ENCODE measurements at places on chromosomes 12 and 14.
A peak's percentile ranks its signal among the peaks of the same experiment; 100 is the strongest.

DNA sequence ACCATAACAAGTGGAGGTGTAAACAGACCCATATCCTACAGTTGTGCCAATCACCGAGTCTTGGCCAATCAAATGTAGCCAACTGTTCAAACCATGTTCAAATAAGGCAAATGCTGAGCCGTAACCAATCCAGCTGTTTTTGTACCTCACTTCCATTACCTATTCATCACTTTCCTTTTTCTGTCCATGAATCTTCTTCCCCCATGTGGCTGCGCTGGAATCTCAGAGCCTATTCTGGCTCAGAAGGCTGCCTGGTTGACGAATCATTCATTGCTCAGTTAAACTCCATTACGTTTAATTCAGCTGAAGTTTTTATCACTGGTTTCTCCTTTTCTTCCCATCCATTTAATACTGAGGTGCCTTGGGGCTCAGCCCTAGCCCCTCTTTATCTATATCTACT lies 71.1 kb downstream of the TBC1D30 start:
- no peak for DNase-seq

GRCh38 chr12:50764286-50765094 lies 589 bp downstream of the ATF1 start:
- peak; percentile 25 for DNase-seq

DNA sequence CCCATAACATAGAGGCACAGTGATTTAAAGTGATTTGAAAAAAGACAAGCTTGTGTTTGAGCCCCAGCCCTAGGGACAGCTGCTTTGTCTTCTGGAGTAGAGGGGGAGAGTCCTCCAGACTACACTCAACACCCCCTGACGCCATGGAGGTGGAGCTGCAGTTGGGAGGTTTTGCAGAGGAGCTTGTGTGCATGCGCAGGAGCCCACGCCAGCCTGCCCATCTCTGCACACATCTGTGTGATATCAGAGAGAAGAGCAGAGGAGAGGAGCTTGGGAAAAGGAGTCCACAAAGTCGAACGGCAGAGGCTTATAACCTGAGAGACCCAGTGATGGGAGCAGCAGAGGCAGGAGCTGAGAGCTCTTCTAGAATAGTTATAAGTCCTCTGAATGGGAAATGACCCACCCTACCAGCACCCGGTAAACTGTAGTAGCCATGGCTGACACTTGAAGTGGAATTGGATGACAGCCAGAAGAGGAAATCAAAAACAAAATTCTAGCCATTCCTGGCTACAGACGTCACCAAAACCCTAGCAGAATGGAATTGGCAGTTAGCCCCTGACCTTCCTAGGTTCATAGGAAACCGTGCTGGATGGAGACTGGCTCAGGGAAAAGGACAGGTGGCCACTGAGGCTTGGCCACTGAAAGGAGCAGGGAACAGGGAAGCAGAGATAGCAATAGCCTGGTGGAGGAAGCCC lies 185.1 kb upstream of the VASH1 start:
- peak; percentile 5 for DNase-seq

GRCh38 chr12:57171668-57172067 lies 24.2 kb upstream of the LRP1-AS start:
- DNase-seq, result no peak

DNA sequence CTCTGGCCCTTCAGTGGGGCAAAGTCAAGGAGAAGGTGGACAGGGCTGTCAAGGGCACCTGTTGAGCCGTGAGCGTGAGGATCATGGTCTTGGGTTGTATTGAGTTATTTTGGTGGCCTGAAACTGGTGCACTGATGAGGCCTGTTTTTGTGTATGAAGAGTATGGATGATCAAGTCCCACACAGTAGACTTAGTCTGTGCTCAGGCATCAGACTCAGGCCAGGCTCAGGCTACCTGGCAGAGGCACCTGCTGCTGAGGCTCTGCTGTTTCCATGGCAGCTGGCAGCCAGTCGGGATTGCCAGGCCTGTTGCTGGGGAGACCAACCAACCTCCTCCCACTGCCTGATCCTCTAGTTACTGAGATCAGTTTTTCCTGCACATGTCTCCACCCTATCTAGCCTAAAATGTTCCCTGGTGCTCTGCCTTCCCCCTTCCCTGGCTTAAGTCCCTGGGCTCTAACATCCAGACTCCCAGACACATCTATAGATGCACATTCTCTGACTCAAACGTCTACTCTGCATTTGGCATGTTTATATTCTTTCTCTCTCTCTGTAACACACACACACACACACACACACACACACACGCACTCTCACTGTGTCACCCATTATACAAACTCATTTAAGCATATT lies 5.1 kb downstream of the JPH4 start:
- no peak for DNase-seq

- DNase-seq, result peak; percentile 83
Measured at GRCh38 chr14:94173885-94174603, at the start of gene PPP4R4. TSS of gene PPP4R4 (plus strand) at chr14:94174322. CDS start at chr14:94174466, 144 bp downstream.

GRCh38 chr14:69796797-69797500 lies at the start of gene SLC10A1:
TSS of gene SLC10A1 (minus strand) at chr14:69797241. CDS start at chr14:69797155, 86 bp downstream.
- DNase-seq, result no peak

GRCh38 chr12:2198005-2198501 lies 145.3 kb downstream of the CACNA1C start:
- DNase-seq, result peak; percentile 69

- no peak for DNase-seq
Measured at GRCh38 chr12:114030451-114030850, 64.3 kb upstream of the RBM19 start.

- DNase-seq, result peak; percentile 97
Measured at GRCh38 chr14:103847451-103848174, at the start of gene PPP1R13B. TSS of gene PPP1R13B (minus strand) at chr14:103847575. CDS start at chr14:103847307, 268 bp downstream.

DNA sequence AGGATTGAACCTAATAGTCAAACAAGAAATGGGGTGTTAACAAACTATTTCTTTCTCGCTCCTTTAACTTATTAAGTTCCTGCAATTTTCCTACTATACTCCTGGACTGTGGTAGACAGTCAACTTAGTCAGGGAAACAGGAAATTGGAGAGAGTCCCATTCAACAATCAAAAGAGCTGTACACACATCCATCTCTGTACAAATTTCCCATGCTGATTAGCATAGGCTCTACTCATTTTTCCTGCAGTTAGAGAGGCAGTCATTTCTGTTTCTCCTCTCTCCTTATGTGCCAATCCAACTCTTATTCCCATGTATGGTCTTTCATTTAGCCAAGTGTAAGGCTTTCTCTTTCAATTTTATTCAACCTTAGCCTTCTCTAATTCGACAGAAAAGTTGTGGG lies 1168.5 kb upstream of the FLRT2 start:
- no peak for DNase-seq

GRCh38 chr14:70982200-70982599 lies 74.9 kb downstream of the PCNX1 start:
- no peak for DNase-seq

DNA sequence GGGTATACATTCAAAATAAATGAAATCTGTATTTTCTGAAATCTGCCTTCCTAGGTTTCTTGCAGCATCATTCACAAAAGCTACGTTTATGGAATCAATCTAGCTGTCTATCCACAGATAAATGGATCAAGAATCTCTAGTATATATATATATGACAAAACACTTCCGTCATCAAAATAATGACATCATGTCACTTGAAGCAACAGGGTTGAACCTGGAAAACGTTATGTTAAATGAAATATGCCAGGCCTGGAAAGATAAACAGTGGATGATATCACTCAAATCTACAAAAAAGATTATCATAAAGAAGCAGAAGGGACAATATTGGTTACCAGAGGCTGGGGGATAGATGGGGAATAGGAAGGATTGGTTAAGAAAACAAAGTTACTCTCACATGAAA lies 28.6 kb downstream of the ASCL4 start:
- DNase-seq, result no peak

DNA sequence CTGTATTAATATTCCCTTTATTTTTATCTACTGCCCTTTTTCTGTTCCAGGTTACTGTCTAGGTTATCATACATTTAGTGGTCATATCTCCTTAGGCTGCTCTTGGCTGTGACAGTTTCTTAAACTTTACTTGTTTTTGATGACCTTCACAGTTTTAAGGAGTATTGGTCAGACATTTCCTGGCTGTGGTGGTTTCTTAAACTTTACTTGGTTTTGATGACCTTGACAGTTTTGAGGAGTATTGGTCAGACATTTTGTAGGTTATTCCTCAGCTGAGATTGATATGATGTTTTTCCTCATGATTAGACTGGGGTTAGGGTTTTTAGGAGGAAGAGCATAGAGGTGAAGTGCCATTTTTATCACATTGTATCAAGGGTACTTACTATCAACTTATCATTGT lies 36.4 kb downstream of the CCDC91 start:
- no peak for DNase-seq

DNA sequence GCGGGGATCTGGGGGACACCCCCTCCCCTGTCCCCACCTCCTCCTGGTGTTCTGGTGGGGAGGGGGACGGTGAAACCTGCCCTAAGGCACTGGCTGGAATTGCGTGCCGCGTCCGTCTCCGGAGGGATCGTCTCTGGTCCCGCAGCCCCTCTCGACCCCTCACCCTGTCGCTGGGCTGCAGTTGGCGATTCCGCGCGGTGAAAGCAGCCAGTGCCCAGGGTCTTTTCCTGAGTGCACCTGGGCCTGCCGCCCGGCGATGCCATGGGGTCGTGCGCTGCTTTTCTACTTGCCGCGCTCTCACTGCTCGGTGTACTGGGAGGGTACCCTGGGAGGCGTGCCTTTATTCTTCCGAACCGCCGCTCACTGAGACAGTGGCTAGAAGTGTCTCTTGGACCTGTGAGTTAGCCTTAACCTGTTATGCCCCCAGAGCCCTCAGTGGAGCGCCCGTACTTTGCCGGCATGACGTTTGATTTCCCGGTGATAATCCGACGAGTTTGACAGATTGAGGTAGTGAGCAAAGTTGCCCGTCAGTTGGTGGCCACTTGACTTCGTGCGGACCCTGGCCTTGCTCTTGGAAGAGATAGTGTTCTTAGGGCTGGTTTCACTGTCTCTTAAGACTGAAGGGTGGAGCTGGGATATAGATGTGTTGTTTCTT lies 788 bp downstream of the SFSWAP start:
- no peak for DNase-seq

- DNase-seq, result no peak
Measured at GRCh38 chr14:105171004-105171673, 2.6 kb upstream of the JAG2 start.

DNA sequence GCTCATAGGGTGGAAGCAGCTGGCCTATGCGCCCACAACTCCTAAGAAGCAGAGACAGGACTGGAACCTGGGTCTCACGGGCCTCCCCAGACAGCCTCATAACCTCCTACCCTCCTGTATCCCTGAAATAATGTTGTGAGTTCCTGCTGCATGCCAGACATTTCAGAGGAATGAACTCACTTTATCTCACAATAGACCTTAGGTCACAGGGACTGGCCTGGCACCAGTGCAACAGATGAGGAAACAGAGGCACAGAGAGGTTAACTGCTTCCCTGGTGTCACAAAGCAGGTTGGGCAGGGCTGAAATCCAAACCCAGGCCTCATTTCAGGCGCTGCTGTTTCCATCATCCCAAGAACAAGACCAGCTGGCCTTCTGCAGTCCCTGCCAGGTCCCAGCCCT lies 5.3 kb downstream of the PHETA1 start:
- DNase-seq, result no peak

DNA sequence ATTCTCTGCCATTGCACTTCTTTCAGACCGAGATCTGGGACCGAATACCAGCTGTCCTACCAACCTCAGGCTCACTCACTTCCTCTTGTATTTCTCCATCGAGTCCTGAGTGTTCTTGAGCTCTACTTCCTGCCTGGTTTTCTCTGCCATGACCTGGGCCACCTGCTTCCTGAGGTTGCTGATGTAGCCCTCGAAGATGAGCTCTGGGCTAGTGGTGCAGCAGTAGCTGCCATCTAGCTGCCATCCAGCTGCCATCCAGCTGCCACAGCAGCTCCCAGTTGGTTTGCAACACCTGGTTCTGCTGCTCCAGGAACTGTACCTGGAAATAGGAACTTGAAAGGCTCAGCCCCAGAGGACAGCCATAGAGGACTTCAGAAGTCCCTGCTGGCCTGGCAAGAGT lies 15.0 kb upstream of the KRT73 start:
- no peak for DNase-seq

GRCh38 chr14:33800735-33801163 lies 150.1 kb downstream of the EGLN3 start:
- no peak for DNase-seq

- DNase-seq, result no peak
Measured at GRCh38 chr14:32364941-32365340, 35.8 kb downstream of the AKAP6 start.

DNA sequence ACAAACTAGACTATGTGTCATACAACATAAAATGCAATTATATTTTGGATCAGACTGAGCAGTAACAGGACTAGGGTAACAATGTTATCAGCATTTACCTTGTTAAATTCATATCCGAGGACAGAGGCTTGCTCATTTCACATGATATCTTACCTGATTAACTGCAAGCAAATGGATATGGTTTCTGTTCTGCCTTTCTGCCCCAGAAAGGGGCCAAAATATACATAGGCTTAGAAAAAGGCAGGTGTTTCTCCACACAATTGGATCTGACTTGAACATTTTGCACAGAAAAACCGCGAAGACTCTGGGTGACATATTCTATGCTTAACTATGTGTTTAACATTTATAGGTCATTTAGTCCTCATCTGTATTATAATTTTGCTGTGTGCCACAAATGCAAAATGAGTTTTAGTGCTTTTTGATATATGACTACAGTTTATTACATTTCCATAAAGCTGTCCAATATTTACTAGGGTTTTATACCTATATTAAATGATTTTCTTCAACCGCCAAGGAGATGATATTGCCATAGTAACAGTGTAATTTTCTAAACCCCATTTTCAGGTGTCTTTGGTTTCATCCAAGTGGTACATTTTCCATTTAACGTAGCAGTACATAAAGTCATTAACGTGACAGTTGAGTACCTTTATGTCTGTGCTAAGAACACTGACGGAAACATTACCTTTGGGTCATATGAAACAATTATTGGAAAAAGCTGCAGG lies 249.3 kb upstream of the KRR1 start:
- DNase-seq, result no peak

DNA sequence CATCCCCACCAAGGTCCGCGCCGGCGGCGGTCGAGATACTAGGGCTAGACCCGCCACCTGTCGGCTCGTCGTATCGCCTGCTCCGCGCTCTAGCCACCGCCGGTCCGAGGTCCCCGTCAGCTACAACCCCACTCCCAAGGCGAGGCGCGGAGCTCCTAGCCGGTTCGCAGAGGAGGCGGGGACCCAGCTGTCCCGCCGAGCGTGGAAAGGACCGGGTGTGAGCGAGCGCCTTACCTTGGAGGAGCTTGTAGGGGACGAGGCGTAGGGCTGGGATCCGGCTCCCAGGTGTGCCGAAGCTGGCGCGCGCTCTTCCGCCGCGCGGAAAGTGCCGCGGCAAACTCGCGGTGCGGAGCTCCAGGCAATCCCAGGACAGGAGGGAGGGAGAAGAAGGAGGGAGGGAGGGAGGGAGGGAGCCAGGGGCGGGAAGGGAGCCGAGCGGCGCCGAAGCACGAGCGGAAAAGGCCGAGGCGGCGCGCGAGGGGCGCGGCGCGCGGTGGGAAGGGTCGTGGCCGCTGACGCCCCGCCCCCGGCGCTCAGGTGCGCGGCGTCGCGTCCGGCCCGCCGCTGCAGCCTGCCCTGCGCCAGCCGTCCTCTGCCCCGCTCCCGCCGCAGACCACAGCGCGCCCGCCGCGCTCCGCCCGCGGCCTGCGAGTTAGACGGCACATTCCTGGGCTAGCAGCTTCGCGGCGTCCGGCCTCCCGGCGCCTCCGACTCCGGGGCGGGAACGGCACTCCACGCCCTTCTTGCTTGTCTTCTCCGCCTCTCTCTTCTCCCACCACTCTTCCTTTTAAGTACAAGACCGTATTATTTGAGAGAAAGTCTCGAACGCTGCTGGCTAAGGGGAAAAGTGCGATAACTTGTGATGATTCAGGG lies at the start of gene PAWR:
Gene PAWR (minus strand): TSS at position 327 of the 873 bp plus-strand sequence. CDS start 720 bp downstream, outside the sequence.
- peak; percentile 64 for DNase-seq

GRCh38 chr12:99486277-99486676 lies 161.3 kb upstream of the GARIN6 start:
- DNase-seq, result no peak

GRCh38 chr12:39401459-39401858 lies 41.5 kb downstream of the KIF21A start:
- DNase-seq, result no peak
